Stimulated activated CD8-positive, alpha-beta memory T cell treated with anti-CD3 and anti-CD28 coated beads, Interleukin-7, amount 100 ng/mL, for 1 hour (primary cell): ENCODE measurements at places on chromosomes 13 and 19.

DNA sequence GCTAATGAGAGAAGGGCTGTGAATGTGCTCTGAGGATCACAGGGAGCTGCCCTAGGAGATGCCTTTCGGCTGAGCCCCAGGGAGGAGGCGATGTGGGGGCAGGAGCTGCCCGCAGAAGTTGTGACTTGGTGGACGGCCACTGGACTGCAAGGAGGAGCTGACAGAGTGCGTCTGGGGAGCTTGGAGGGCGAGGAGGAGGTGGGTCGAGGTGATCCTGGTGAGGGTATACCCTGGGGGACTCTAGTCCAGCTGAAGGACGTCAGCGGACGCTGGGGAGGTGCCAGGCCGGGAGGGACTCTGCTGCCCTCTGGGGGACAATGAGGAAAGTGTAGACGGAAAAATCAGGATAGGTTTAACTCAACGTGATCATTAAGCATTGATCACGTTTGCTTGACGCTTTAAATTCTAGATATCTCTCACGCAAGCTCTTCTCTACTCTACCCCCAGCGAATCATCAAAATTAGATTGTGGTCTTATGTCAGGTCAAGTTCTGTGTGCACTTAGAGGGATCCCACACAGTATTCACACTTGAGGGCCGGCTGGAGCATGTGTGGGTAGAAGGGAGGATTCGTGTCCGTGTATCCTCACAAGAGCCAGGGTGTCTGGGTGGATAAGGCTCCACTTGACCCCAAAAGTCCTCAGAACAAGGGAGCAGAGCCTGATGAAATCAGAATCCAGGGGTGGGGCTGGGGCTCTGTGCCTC lies 3.3 kb upstream of the CEACAM7 start:
- no peak for DNase-seq

DNA sequence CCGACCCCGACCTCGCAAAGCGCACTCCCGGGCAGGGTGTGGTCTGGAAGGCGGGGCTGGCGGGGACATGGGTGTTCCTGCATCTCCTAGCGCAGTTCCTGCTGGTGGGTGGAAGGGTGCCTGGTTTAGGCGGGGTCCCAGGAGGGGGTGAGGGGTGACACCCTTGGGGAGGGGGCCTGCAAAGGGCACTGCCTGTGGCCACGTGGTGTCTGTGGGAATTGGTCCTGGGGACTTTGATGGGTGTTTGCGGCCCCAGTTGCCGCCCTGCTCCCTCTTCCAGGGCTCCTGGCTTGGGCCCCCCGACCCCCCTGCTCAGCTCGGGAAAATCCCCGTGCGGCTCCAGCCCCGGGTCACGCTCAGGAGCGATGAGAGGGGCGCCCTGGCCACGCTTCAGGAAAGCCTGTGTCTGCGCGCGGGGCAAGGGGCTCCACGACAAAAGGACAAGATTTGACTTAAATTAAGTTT lies 19.1 kb downstream of the WTIP start:
- no peak for DNase-seq

DNA sequence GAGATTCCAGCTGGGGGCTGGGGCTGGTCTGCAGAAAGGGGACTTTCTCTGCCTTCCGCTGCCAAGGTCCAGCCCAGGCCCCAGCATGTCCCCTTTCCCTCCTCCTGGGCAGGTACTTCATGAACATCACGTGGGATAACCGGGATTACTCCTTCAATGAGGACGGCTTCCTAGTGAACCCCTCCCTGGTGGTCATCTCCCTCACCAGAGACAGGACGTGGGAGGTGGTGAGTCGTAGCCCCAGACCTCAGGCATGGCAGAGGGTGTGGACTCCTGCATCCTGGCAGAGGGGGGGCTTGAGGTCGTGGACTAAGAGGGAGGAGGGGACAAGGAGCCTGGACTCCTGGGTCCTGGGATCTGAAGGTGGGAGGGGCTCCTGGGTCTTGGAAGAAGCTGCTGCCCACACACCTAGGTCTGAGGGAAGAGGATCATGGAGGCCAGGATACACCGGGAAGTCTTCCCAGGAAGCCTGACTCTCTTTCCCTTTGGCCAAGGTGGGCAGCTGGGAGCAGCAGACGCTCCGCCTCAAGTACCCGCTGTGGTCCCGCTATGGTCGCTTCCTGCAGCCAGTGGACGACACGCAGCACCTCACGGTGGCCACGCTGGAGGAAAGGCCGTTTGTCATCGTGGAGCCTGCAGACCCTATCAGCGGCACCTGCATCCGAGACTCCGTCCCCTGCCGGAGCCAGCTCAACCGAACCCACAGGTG lies 20.6 kb downstream of the GRIN2D start:
- no peak for DNase-seq

- peak; percentile 17 for DNase-seq
These were observed 127.0 kb downstream of the IER2 start for GRCh38 chr19:13277104-13277809.

DNA sequence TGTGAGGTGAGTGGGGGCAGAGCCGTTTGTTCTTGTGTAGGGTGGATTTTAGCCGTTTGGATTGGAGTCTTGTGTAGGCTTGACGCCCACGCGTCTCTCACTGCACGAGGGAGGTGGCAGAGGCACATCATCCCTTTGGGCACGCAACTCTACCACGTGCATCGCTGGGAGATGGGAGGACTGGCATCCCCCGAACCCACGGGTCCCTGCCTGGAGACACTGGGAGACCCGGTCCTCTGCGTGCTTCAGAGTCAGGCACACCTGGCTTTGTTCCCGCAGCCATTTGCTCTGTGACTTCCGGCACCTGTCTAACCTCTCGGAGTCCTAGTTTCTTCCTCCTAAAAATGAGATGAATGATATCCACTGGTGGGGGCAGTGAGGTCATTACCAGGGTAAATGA lies 6.4 kb downstream of the ARHGEF7 start:
- DNase-seq: no peak

DNA sequence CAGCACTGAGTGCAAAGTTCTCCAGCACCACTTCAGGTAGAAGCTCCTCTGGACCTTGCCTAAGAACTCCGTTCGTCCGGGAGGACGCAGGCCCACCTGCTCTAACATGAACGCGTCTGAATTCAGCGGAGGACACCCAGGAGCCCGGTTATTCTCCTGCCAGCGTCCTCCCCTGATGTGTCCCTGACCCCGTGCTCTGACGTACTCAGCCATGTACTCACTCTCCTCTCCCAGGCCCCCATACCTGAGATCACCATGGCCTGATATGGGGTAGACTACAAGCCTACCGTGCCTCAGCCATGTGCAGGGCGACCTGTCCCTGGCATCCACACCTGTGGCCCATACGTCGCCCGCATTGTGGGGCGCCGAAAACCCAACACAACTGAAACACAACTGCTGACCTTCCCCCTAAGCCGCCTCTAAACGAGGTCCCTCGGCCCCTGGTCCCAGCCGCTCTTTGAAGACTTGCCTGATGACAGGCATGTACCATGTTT lies 744 bp upstream of the ZNF584 start:
- no peak for DNase-seq

DNA sequence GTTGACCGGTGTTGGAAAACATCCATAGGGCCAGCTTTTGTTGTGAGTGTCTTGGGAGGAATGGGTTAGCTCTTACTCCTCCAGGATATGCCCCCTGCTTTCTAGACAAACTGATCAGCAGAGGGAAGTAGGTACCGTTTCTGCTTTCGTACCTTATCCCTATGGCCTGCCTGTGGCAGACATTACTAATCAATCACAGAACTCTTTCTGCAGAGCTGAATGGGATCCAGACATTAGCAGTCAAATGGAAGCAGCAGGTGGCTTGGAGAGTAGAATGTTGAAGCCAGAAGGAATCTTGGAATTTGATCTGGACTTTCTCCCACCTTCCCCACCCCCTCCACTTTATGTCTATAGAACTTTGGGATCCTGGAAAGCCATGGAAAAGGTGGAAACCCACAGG lies 17.1 kb downstream of the NWD1 start:
- no peak for DNase-seq

DNA sequence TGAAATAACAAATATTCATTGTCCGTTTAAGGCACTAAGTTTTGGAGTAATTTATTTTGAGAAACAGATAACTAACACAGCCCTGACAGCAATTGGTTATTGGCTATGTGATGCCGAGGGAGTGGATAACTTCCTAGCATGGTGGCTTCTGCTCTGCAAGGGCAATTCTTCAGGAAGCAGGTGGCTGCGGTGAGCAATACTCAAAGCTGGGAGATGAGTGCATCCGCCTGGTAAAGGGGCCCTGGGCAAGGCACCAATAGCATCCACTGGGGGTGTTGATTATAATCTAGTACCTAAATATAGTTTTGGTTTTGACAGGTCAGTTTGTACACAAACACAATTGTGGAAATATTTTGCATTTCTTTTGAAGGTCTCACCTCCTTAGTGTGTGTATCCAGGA lies 41.0 kb downstream of the CCDC70 start:
- no peak for DNase-seq

- DNase-seq: no peak
These were observed 7.8 kb upstream of the C19orf84 start for GRCh38 chr19:51398096-51398704.

DNA sequence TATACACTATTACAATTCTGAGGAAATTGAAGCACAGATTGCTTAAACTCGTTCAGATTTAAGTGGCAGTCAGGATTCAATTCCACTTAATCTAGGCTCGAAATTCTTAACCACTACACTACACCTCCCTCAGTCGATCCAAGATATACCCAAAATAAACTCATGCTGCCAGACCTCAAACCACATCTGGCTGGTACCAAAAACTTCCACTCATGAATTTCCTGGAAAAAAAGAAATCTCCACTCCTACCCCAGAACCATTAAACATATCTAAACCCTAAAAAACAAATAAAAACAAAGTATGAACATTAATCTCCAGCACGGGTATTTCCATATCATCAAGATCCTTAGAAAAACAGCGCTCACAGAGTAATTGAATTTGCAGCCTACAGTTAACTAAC lies 1.1 kb downstream of the ZFP30 start:
- DNase-seq: no peak

GRCh38 chr13:59094181-59094580 lies 1069.5 kb downstream of the DIAPH3 start:
- DNase-seq: no peak

GRCh38 chr13:38826182-38826813 lies 139.4 kb downstream of the FREM2 start:
- DNase-seq: no peak

DNA sequence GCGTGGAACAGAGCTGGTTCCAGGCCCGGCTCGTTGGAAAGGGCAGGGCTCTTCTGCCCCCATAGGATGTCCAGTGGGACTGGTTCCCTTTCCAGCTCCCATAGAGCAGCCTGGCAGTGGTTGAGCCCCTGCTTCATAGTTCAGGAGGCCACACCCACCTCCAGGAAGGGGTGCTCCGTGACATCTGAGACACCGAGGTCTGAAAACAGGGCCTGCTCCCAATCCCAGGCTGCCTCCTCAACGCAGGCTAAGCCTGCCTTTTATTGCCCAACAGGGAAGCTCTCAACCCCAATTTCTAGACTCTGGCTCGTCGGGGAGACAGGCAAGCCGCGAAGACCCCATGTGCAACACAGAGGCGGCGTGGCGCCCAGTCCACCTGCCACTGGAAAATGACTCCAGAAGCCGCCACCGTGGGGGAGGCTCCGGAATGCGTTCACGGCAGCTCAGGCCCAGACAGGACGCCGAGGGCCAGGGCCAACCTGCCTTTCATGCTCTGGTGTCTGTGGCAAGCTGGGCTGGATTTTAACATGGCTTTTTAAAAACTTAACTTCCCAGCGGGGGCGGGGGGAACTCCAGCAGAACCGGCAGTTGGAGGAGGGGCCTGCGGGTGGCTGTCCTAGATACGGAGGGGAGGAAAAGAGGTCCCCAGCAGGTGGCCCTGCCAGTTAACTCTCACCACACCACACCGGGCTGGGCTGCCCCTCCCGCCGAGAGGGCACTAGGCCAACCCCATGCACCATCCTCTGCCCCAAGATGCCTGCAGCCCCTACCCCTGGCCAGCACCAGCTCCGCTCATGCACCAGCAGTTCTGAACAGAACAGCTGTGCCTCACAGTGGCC lies 17.9 kb upstream of the TINCR start:
- no peak for DNase-seq
